ENCODE measurements at places on chromosomes 3 and 15. TPM values are rescaled to one million over a fixed set of nuclear protein-coding genes. Genes with fewer than 3 reads are reported as not detected.

GRCh38 chr3:170154569-170155143 lies 26.9 kb downstream of the PHC3 start:
- no peak overlapping the region for H3K4me3 ChIP-seq
- no peak for DNase-seq
- no peaks in the 10 kb centered on the region for H3K27me3 ChIP-seq
- H3K27ac ChIP-seq, result no peak overlapping the region
- peaks cover 21% of the 10 kb centered on the region for H3K4me1 ChIP-seq

GRCh38 chr3:143383421-143383820 lies 263.9 kb downstream of the CHST2 start:
- no peaks in the 10 kb centered on the region for H3K36me3 ChIP-seq
- no peak overlapping the region for H3K4me3 ChIP-seq
- DNase-seq, result no peak

DNA sequence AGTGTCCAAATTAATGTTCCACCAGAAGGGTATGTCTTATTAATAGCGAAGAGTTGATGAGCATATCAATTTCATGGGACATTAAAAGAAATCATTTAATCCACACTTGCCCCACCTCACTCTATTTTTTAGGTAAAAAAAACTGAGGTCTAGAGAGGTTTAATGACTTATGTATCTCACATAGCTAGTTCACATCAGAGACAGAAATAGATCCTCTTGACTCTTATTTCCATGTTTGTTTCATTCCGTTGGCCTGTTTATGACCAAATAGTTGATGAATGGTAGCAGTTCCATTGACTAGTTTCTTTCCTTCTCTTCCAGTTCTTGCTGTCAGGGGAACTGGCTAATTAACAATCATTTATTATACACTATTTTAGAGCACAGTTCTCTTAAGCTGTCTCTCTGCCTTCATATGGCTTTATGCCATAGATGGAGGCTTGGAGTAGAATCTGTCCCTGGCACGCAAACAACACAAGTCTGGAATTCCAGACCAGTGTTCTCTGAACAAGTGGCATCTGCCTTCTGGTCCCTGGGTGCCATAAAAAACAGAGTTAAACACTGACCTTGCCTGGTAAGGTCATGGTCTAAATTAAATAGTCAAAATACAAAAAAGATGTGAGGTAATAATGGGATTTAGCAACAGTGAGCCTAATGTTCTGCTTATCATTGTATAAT lies 220.0 kb upstream of the CGNL1 start:
- H3K4me1 ChIP-seq, result peaks cover 6% of the 10 kb centered on the region
- no peak overlapping the region for H3K4me3 ChIP-seq
- DNase-seq, result no peak
- no peaks in the 10 kb centered on the region for H3K27me3 ChIP-seq
- H3K36me3 ChIP-seq, result no peaks in the 10 kb centered on the region
- H3K27ac ChIP-seq, result no peak overlapping the region

DNA sequence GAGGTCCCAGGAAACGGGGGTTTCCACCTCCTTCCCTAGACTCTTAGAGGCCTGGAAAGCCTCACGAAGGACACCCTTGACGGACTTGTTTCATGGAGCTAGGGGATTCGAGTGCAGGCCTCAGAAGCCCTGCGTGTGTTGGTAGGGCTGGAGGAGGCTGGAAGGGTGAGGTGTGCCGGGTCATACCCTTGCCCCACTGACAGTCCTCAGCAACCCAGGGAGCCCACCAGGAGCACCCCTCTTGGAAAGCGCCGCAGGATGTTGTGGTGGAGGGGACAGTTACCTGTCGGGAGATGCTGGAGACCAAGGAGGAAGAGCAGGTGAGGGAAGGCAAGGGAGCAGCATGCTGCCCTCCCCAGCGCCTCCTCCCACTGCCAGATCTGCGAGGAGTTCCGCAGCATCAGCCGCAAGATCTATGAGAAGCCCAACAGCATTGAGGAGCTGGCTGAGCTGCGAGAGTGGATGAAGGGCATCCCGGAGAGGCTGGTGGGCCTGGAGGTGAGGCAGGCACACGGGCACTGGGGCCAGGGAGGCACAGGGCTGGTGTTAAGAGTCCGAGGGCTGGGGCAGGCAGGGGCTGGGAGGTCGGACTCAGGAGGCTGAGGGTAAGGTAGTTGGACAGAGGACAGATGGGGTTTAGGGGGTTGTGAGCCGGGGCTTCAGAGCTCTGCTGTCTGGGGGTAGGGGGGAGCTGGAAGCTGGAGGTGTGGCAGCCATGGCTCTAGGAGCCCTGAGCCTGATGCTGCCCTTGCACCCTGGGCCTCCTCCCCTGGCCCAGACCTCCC lies 33.7 kb downstream of the DNAH1 start:
- H3K27me3 ChIP-seq, result no peaks in the 10 kb centered on the region

Gene EXD1
- not detected for total RNA-seq

Gene NGLY1
- 33.4 TPM for total RNA-seq

Gene TBCCD1
- total RNA-seq, result 11.3 TPM

Data from upper lobe of right lung (tissue), 1 donor.